ENCODE measurements at places on chromosomes 1 and 21.
A peak's percentile ranks its signal among the peaks of the same experiment; 100 is the strongest.

- no peak for DNase-seq
These were observed 29.9 kb downstream of the DHRS3 start for GRCh38 chr1:12587981-12588640.

DNA sequence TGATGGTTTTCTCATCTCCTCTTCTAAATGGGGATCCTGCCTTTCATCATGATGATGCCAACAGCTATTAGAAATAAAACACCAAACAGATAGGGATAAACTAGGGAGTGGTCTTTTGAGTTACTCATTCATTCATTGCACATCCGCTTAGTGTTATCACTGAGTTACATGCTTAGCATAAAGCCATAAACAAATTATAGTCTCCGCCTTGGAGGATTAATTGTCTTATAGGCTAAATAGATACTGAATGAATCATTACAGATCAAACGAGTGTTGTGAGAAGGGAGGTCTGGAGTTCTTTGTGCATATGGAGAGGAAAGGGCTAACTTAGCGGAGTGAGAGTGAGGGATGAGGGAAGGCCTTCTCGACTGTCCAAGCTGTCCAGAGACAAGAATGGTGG lies 19.8 kb upstream of the GUCA2B start:
- DNase-seq, result no peak

DNA sequence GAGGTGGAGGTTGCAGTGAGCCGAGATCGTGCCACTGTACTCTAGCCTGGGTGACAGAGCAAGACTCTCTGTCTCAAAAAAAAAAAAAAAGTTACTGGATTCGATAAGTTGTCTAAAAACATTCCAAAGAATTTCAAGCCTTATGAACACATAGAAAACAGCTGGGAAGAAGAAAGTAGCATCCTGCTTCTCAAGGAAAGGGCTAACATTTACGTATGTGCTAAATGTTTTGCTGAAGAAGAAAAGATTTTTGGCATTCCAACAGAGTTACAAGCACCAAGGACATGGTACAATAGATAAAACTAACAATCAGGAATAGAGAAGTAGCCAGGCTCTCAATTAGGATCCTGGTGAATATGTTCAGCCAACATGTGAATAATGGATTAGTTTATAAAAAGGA lies 69.8 kb downstream of the HFM1 start:
- no peak for DNase-seq

DNA sequence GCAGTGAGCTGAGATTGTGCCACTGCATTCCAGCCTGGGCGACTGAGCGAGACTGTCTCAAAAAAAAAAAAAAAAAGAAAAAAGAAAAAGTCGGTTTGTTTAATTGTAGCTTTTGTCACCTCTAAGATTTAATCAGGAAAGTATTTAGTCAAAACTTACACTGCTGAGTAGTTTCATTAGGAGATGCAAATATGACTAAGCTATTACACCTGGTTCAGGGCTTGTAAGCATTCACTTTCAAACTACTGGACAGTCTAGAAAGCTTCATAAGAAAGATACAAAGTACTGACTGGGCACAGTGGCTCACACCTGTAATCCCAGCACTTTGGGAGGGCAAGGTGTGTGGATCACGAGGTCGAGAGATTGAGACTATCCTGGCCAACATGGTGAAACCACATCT lies 75.9 kb upstream of the CACYBP start:
- no peak for DNase-seq

- no peak for DNase-seq
These were observed 39.5 kb upstream of the DAB1 start for GRCh38 chr1:57463343-57463742.

DNA sequence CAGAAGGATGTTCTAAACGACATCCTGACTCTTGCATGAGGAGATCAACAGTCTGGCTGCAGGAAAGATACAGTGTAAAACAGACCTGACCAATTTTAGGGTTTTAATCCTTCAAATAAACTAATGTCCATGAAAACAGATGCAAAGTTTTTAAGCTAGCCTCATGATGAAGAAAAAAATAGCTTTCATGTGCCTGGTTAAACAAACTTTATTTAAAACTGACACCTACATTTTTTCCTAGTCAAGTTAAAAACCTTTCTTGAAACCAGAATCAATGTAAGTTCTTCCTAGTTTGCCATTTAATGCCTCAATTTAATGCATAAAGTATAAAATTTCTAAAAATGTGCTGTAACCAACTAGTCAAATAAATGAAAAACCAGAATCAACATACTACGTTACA lies 2.9 kb downstream of the WDR26 start:
- no peak for DNase-seq

DNA sequence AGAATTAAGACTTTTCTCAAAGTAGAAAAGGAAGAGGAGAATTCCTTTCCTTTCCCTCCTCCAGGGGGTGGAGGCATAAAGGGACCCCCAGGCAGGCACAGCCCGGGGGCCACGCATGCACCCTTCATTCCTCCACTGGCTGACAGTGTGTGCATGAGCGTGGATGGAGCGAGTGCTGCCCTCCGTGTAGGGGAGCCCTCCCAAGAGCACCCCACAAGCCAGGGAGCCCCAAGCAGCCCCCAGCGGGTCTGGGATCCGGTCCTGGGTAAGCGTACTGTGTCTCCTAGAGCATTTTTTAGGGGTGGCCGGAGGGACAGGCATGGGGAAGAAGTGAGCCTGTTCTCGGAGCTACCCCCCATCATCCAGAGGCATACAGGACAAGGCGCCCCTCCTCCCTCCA lies 120.5 kb downstream of the SIK1 start:
- DNase-seq, result no peak

GRCh38 chr1:198276241-198276640 lies 119.4 kb downstream of the NEK7 start:
- no peak for DNase-seq

DNA sequence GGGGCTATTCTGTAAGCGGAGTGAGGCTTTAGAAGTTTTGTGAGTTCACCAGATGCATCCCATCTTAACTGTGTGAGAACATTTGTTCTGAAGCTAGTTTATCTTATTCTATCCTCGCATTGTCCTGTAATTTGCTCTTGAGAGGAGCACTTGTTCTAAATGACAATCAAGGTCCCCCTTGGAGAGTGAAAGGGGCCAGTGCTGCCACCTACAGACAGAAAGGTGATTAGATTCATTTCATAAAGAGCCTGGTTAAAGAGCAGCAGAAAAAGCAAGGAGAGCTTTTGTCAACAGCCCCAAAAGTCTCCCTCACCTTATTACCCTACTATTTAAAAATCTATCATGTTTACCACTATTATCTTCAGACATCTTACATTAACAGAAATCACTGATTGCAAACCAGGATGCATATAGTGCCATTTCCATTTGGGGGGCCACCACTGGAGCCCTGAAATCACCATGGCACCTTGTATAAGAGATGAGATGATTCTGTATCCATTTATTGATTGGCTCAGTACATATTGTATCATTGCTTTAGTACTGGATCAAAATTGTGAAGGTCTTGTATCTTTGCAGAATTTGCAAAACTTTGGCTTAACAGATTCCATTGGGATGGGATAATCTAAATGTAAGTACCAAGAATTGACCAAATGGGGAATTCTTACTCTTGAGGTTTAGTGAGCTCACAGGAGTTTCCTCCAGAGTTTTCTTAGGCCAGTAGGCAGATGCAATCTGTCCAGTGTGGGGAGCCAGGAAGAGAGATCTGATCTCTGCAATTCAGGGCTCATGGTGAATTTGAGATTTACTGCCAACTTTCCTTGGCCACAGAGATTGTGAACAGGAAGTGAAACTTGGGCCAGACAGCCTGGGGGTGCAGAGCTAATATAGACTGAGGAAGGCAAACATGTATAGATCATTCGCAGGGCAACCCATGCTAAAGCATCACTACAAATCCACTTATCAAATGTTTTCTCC lies 64.3 kb upstream of the TRABD2B start:
- peak; percentile 91 for DNase-seq

DNA sequence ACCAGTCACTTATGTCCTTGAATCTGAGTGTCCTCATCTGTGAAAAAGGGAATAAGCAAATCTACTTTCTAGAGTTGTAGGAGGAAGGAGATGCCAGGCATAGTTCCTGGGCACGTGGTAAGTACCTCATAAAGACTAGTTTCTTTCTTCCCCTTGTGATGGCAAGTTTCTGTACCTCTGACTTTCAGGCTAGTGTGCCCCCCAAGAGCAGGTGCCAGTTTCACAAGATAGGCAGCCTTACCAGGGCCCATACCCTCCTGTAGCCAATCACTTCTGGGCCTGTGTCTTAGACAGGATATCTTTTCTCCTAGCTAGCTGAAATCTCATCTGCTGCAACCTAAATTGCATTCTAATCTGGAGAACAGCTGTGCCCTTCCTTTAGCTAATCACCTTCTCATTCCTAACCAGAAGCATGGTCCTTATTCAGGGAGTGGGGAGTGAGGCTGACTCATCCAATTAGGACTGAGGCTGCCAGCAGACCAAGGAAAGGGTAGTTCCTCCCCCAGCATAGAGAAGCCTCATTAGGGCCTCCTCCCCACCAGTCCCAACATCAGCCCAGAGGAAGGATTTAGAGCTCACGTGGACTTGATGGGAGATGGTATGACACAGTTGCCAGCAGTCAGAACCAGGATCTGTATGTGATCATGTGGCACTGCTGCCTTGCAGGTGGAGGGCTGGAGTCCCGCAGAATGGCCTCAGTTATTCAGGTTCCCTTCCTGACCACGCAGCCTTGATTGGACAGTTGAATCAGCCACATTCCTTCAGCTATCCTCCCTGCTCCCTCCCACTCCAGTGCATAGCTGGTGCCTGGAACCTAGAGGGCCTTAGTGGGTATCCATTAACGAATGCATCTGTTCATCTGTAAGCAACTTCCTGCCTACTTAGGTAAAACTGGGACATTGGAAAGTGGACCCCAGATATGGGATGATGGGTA lies 7.9 kb downstream of the KLHDC8A start:
- peak; percentile 58 for DNase-seq

- no peak for DNase-seq
These were observed 31.8 kb downstream of the AHDC1 start for GRCh38 chr1:27572019-27572678.

DNA sequence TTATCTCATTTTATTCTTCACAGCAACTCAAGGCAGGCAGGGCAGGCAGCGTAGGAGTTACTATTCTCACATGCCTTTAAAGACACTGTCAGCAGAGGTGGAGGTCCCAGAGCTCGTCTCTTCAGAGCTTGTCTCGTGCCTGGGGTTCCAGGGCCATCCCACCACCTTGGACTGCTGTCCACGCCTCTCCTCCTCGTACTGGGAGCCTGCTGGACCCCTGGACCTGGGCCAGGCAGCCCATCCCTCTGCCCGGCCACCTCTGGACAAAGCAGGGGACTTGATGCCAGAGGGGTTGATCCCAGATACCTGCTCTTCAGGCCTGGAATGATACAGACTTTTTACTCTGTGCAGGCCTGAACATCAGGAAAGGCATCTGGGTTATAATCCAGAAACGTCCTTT lies 546.8 kb downstream of the KIF26B start:
- DNase-seq, result no peak

DNA sequence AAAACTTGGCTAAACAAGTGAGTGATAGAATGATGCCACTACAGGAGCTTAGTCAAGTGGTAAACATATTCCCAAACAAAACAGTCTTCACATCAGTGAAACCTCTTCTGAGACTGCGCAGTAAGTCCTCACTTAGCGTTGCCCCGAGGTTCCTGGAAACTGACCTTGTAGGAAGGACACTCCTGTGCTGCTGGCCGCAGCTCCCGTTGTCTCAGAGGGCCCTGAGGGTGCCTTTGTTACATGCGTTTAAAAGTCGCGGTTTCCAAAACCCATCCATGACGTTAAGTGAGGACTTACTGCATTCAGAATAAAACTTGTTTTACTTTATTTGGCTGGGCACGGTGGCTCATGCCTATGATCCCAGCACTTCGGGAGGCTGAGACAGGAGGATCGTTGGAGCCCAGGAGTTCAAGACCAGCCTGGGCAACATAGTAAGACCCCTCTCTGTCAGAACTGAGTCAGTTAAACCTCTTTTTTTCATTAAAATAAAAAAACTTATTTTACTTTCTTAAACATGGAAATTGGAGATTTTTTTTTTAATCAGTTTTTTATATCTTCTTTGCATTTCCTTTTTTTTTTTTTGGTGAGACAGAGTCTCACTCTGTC lies 36.0 kb upstream of the DIP2A start:
- DNase-seq, result no peak

DNA sequence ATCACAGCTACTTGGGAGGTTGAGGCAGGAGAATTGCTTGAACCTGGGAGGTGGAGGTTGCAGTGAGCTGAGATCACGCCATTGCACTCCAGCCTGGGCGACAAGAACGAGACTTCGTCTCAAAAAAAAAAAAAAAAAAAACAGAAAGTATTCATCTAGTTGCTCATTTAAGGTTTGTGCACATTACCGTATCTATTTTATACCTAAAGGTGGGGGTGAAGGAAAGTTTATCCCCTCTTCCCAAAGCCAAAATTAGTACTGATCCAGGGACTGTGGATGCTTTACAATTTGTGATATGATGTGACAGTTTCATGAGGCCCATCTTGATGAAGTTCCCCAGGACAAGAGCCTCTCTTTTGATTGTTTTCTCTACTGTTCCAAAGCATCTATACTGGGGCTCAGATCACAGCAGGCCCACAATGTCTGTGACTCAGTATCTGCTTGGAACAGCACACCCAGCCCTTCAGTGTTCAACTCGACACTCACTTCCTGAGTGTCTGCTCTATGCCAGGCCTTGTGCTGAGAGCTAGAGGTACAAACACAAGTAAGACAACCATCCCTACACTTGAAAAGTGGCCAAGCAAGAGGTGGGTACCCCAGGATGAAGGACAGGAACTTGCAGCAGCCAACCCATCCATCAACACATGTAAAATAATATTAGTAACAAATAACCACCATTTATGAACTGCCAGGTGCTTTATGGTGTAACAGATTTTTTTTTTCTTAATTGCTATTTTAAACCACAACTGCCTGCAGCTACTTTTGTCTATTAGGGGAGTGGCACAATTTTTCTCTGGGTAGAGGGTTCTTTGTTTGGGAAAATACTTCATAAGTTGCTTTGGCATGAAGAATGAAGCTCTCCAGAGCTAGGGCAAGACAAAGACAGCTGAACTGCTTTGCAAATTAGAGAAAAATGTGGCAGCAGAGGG lies 29.0 kb upstream of the KHDRBS1 start:
- DNase-seq, result peak; percentile 16

DNA sequence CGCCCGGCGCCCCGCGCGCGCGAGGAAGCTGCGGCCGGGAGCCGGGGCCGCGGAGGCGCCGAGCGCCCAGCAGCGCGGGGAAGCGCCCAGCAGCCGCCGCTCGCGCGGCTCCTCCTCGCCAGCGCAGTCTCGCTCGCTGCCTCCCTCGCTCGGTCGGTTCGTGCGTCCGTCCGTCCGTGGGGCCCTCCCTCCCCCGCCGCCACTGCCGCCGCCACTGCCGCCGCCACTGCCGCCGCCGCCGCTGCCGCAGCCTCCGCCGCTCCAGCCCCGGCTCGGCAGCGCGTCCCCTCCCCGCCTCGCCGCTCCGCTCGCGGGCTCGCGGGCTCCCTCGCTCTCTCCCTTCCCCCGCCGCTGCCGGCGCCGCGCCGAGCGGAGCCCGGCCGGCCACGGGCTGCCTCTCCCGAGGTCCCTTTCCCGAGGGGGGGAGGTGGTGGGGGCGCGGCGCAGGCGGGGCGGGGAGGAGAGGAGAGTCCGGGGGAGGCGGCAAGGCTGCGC lies at the start of gene KCND3:
Gene KCND3 (minus strand): TSS at position 138 of the 495 bp plus-strand sequence.
- peak; percentile 69 for DNase-seq

- peak; percentile 43 for DNase-seq
These were observed 601 bp downstream of the JMJD4 start for GRCh38 chr1:227734546-227734855.

Data from eye (tissue), 1 donor.